ENCODE measurements at places on chromosomes 3 and 15.

DNA sequence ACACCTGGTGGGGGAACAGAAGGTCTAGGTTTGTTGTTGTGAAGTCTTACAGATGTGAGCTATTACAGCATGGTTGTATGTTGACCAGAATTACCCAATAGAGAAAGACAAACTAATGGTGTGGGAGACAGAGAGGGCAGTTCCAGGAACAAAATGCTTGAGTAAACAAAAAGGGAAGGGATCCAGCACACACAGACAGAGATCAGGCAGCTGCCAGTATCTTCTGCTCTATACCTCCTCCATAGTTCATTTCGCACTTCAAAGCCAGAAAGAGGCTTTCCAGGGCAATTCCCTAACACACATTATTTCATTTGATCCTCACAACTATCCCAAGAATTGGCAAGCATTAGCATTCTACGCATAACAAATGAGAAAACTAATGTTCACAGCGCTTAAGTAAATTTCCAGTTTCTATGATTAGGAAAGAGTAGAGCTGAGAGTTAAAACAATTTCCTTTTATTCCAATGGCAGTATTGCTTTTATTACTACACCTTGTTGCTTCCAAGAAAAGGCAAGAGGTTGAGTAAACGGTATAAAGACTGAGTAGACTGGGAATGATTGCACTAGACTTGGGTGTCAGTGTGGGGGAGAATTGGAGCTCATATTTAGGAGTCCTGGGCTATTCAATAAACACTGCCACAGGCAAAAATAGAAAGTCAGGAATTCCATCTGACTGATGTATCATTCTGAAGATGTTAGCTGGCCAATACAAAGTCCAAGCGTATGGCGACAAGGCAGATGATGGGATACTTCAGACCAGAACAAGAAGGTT lies 39.7 kb upstream of the ZNF280D start:
- DNase-seq = no peak

- no peak for DNase-seq
Observed at GRCh38 chr15:69299451-69299886, 757 bp downstream of the PAQR5 start.

GRCh38 chr3:189071446-189071845 lies 100.3 kb upstream of the TPRG1 start:
- no peak for DNase-seq

DNA sequence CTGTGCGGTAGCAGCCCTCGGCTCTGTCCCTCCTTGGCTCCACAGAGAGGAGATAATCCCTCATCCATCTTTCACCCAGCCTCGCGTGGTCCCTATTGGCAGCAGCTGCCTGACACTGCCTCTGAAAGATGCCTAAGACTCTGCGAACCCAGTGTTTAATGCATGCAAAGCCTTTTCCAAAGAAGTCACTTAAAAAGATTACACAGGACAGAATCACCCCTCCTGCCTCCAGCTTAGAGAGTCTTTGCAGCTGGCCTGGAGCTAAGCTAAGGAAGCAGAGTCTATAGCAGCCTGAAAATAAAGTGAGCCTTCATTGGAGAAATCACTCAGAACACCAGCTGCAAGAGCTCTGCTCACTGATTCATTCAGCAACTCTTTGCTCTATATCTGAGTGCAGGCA lies 247.2 kb downstream of the SHQ1 start:
- DNase-seq = no peak

GRCh38 chr3:10395671-10396070 lies 74.8 kb upstream of the SEC13 start:
- DNase-seq = no peak

DNA sequence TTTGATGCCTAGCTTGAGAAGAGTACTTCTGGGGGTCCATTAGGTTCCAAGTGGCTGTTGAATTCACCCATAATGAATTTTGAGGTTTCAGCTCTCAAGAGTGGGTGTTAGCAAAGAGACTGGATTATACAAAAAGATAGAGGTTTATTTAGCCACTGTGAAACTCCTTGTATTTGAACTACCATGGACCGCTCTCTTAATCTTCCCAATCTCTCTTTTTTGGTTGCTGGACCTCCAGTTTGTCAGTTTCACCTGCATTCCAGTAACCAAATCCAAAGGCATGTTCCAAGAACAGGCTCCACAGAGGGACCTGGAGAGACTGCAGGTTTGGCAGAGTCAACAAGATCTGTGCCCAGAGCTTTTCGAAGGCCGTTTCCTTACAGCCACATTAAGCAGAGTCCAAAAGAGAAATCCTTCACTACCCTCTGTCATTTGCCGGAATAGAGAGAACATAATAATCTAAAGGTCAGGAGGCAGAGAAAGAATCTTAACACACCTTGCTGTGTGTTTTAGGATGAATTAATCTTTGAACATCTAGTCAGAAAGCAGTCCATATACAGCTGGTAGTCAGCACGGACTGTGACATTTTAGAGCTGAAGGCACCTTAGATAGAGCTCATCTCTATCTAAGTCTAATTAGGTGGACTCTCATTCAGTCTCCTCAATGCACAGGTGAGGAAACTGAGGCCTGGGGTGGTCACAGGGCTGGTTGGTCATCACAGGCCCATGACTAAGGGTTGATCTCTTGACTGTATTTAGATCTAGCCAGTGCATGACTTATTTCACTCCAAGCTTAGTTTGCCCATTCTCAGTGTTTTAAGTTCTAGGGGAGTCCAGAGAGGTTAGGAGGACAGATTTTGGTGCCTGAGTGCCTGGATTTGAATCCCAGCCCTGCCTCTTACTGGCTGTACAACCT lies 1.3 kb downstream of the ABHD2 start:
- no peak for DNase-seq

DNA sequence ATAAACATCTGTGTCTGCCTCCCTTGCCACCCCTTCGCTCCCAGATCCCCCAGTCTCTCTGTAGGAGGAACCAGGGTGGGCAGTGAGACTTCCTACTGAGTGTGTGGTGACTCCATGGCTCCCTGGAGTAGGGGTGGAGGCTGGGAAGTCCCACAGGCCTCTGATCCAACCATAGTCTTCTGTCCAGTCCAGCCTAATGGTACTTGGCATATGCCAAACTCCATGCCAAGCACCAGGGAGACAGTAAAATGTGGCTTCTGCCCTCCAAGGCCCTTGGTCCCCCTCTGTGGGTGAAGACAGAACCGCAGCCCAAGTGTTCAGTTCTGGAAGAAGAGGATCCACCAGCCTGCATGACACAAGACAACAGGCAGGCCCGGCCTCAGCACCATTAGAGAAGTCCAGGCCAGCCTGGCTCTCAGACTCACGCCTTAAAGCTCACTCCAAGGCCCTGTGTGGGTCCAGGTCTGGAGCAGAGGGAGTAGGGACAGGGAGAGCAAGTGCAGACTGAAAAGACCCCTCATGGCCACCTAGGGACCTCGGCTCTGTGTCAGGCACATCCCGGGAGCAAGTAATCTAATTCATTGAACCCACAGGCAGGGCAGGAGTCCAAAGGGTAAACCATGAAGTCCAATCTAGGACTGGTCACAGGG lies 112.7 kb downstream of the ETFA start:
- no peak for DNase-seq

- DNase-seq = no peak
Observed at GRCh38 chr3:63559884-63560283, 92.6 kb upstream of the SNTN start.

DNA sequence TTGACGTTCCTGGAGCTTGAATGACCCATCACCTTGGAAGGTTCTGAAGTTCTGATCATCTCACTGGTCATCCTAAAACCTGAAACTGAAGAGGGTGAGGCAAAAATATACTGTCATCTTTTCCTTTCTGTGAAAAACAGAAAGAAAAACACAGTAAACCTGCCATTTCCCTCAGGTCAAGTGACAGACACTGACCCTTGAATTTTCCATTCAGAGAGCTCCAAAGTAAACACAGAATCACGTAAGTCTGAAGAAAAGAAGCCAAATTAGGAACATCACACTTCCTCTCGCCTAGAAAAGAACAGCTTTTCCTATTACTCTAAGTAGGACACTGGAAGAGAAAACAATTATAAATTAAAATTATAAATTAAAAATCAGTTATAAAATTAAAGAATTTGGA lies 78.7 kb upstream of the TGFBR2 start:
- DNase-seq = no peak

DNA sequence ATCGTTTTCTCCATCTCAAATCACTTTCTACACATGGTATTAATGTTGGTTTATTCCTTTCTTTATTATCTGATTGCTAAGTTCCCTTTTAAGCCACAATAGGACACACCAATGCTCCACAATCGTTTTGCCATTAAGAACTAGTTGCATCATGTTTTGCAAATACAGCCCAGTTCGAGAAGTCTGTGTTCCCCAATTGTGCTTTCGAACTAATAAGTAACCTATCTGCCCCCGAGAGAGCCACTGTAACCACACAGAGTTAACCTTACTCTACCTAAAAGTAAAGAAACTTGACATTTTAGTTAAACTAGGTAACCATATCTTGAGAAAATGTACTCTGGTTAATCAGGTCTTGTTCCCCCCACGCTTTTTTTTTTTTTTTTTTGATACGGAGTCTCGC lies 39.1 kb downstream of the MAGI1 start:
- no peak for DNase-seq

DNA sequence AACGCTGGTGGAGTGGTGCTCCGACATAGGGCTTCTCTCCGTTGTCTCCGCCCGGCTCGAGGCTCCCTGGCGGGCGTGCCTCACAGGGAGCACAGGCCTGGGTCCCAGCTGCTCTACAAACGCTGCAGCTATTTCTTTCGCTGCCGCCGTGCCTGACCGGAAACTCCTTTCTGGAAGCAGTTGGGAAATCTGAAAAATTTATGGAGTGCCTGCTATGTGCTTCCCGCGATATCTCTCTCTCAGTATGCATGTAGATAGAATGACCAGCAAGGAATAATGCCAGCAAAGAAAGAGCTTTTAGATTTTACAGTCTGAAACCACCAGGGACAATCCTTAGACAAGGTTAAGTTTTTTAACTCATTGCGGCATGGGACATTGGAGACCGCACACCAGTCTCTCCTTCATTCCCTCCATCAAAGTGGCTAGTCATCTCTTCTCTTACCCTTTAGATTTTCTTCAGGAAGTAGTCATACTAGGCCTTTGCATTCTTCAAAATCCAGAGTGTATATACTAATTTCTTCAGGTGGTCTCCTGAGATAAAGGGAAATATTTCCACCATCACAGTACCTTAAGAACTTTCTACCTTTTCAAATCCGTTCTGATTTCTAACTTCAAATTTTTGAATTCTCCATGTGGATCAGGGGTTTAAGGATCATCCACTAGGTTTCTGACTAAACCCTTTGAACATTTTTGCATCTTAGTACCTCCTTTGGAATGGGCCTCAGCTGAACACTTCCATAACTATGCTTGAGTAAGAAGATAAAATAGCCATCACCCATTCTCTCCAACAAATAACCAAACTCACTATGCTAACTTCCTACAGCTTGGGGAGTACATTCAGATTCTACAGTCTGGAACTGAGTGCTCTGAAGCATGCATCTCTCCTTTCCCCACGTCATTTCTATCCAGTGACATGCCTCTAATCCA lies 1.1 kb upstream of the NPHP3 start:
- no peak for DNase-seq

DNA sequence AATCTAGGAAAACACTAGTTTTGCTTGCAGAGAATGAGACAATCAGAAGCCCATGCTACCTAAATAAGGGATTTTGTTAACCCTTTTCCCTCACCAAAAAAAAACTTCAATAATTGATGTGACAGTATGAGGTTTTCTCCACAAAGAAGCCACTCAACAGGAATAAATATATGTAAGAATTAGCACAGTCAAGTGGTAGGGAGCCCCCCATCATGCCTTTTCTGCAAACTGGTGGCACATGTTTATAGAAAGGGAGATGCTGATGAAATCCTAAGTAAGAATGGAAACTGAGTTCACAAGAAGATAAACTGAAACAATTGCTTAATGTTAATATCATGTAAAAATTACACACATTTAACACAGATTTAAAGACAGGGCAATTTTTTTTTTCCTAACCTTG lies 51.0 kb downstream of the PHC3 start:
- no peak for DNase-seq

GRCh38 chr3:160686955-160687535 lies 10.1 kb downstream of the ARL14 start:
- no peak for DNase-seq

GRCh38 chr3:187740421-187741399 lies 4.6 kb downstream of the BCL6 start:
- DNase-seq = no peak

DNA sequence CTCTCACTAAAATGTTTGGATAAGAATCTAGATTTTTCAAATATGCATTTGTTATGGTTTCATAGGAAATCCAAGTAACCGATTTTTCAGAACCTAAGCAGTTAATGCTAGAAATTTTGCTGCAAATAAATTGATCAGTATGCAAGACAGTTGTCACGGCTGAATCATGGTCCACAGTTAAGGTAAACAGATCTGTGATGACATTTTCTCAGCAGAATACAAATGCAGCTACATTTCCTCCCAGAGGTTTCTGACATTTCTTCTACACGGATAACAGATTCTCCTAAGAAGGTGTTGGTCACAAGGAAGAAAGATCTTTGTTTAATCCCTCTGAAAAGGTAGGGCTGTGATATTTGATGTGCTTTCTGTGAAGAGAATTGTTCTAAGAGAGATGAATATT lies 36.9 kb downstream of the ARNT2 start:
- DNase-seq = no peak

DNA sequence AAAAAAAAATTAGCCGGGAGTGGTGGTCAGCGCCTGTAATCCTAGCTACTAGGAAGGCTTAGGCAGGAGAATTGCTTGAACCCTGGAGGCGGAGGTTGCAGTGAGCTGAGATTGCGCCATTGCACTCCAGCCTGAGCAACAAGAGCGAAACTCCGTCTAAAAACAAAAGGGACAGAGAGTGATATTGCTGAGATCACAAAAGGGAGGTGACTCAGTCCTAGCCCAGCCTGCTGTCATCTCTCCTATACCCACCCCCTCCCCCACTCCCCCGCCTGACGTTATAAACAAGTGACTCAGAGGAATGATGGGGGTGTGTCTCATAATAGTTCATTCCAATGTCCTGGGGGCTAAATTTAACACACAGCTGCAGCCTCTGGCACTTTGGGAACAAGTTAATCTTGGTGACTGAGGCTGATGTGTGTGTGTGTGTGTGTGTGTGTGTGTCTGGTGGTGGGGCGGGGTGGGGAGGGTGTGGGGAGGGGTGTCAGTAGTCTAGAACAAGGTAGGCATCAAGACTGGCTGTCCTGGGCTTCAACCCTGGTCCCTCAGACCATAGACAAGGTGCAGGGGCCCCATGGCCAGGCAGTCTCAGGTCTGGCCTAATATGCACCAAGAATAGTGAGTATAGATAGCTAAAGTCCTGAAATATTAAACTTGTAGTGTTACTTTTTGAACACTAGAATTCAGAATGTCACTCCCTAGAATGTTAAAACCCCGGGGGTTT lies 1.3 kb upstream of the KLHL40 start:
- no peak for DNase-seq

DNA sequence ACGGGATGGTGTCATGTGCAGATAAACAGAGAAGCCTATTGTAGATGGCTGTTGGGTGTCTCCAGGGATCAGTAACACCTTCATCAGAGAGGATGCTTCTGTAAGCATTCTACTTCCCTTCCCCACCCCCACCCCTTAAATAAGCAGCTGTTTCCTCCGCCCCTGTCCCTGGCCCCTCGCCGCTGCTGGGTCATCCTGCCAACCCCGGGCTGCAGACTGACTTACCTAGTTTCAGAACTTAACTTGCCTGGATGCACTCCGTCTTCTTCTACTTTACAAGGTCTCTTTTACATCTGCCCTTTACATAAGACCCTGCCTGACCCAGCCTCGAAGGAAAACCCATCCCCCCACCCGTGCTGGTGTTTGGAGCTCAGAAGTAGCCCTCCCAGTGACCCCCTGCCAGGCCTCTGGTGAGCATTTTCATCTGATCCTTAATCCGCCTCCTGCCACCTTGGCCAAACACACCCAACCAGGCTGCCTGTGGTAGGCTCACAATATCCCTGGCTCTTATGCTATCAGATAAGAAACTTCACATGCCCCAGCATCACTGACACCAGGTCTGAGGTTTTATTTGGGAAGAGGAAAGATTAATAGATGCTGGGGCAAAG lies 103.0 kb upstream of the HES1 start:
- DNase-seq = no peak

Data from stimulated activated CD8-positive, alpha-beta memory T cell treated with anti-CD3 and anti-CD28 coated beads, Interleukin-7, amount 100 ng/mL, for 24 hours (primary cell).